ENCODE measurements at places on chromosomes 7 and 10.

- no peak for DNase-seq
These were observed 55.8 kb downstream of the UNCX start for GRCh38 chr7:1288390-1288995.

GRCh38 chr10:95741807-95742467 is 14.0 kb upstream of the ENTPD1 start:
- peak; percentile 79 for DNase-seq

- DNase-seq, result no peak
These were observed 191.4 kb downstream of the FAM107B start for GRCh38 chr10:14583252-14583651.

DNA sequence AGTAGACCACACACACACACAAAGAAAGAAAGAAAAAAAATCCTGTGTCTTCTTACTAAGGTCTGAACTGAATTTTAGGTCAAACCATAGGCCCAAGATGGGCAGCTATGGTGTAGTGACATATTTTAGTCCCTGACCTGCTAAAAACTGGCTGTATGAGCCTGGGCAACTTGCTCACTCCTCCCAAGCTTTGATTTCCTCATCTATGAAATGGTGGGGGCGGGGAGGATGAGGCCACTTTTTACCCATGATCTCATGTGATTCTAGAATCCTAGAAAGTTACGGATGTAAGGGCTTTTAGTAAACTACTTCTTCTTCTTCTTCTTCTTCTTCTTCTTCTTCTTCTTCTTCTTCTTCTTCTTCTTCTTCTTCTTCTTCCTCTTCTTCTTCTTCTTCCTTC is 6.1 kb upstream of the CCL24 start:
- DNase-seq, result peak; percentile 88

DNA sequence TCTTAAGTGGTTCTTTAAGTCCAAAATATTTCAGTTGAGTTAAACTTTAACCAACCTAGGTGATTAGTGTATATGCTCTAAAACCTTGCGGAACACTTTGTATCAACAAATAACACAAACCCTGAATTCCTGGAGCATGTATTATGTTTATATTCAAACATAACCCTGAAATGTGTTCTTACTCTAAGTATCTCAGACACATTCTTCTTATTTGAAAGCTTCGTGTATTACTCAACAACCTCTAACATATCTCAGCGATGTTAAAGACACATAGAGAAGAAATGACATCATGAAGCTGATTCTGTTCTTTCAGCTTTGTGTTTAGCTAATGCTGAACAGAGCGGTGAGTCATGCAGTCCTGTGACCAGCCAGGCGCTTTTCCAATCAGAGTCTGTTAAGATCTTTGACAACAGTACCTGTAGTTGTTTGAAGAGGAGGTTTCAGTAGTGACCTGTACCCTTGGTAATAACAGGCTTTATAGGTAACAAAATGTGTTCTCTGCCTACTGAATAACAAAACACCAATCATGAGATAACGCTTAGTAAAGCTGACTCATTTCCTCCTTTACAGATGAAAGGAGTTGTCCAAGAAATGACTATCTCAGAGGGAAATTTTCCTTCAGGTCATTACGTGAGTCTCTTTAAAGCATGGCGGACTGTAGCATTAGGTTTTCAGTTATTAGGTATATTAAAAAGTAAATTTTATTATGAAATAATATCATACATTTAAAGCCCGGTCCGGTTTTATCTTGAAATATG is 67.3 kb upstream of the KLF6 start:
- peak; percentile 90 for DNase-seq

- no peak for DNase-seq
These were observed 374.7 kb upstream of the NRP1 start for GRCh38 chr10:33709008-33709753.

GRCh38 chr10:34759161-34759836 is 55.8 kb downstream of the PARD3 start:
- DNase-seq, result no peak

DNA sequence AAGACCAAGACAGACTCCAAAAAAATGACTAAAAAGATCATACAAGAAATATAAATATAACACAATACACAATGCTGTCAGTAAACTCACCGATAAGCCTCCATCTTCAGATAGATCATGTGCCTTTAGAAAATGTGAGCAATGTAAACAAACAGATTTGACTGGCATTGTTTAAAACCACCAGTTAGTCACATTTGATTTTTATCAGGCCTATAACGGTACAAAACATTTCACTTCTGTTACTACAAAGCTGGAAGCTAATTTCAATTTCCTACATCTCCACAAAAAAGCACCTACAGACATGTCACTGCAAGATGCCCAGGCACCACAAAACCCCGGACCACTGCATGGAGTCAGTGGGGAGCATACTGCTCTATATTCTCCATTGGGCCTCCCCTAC is 18.9 kb downstream of the SGMS1 start:
- DNase-seq, result no peak

- no peak for DNase-seq
These were observed 21.5 kb upstream of the GHITM start for GRCh38 chr10:84117686-84118394.

- DNase-seq, result peak; percentile 82
These were observed 153.8 kb downstream of the COBL start for GRCh38 chr7:51162724-51163329.

- peak; percentile 87 for DNase-seq
These were observed 158.8 kb downstream of the SH3PXD2A start for GRCh38 chr10:103696411-103697145.

DNA sequence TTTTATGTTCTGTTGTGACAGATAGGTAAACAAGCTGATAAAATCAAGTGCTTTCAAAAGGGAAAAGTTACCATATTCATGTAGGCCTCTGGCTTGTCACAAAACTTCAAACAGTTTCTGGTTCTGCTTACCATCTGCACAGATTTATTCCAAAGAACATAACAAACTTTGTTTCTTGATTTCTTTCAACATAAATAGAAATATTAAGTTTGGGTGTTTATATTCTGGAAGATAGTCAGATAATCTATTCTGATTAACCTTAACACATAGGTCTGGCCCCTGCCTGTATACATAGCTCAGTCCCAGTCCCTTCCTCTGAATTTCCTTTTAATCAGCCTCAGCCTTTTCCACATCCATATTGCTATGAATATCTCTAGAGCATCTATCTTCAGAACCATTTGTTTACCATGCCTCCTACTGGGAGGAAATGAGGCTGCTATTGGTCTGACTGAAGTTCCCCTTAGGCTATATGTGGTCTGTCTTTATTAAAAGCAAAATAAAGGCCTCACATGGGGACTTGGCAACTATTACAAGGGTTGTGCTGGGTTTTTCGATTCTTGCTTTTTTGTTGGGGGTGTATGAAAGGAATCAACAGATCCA is 319.0 kb downstream of the HPSE2 start:
- no peak for DNase-seq

DNA sequence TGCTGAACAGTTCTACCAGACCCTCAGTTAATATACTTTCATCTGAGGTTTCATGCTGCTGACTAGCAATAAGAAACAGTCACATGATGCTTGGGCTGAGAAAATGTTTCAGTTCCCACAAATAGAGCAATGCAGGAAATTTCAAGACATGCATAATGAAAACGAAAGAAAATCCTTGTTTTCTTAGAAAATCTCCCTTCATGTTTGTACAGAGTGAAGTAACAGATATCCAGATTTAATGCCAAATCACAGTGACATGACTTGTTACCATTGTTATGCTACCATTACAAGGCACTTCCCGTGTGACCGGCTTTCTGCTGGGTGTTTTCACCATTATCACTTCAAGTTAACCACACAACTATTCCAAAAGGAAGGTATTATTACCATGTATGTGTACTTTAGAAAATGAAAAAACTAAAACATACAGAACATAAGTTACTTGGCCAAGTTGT is 121.7 kb downstream of the DOCK4 start:
- DNase-seq, result peak; percentile 100

DNA sequence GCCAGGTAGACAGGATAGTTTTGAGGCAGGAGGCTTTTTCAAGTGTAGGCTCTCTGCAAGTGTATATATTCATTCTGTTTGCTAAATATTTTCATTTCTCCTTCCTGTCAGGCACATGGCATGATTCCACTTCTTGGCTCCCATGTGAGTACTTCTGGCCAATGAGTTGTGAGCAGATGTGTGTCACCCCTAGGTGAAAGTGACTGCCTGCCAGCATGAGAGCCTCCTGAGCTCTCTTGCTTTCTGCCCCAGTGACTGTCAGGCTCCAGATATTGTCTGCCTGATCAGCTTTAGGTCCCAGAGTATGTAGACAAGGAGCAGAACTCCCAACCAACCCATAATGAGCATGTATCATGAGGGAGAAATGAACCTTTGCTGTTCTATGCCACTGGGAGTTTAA is 257.6 kb upstream of the NPY start:
- DNase-seq, result no peak

GRCh38 chr7:18583305-18583704 is 87.8 kb downstream of the HDAC9 start:
- no peak for DNase-seq

DNA sequence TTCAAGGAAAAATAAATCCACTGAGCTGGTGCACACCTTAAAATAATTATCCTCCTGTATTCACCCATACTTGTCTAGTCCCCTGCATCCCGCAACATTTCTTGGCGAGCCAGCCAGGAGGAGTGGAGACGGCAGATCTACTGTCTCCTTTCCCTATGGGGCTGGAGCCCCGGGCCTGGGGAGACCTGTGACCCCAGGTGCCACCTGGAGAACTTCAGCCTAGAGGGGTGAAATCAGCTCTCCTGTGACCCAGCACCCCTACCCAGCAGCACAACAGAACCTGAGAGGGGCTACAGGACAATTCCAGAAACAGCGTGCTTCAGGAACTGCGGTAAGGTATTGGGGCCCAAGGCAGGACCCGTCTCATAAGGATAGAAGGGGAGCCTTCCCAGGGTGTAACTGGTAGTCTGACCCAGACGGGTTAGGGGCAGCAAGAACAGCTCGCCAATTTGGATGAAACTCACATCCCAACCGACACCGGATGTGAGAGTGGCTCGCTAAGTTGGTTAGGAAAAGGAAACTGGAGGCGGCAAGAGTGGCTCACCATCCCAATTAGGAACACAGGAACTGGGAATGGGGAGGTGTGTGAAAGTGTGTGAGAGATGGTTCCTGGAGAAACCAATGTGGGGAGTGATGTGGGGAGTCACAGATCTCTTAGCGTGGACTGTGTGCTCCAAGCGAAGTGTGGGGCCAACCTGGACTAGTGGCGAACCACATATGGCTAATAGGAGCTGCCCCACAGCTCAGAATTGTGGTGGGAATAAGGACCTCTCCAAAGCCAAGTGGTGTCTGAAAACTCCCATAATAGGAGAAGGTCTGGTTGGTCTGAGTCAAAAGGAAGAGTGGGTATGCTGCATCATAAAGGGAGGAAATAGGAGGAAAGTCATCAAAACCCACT is 15.1 kb upstream of the DENND2A start:
- DNase-seq, result peak; percentile 43

- no peak for DNase-seq
These were observed 50.6 kb downstream of the PNLIPRP2 start for GRCh38 chr10:116671274-116671926.

DNA sequence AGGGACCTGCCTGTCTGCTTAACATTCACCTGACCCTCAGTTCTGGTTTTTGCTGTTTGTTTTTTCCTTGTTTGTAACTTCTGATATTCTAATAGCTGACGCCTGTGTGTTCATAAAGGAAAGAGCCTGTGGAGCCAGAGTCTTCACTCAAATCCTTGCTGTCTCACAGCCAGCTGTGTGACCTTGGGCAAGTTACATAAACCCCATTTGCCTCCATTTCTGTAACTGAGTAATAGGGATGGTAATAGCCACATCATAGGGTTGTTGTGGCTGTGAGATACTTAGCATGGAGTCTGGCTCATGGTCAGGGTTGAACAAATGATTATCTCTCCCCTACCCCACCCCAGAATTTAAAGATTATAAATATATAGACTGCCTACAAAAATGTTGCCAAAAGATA is 27.0 kb downstream of the WBP1L start:
- DNase-seq, result no peak
